ENCODE measurements at places on chromosomes 3 and 15.

DNA sequence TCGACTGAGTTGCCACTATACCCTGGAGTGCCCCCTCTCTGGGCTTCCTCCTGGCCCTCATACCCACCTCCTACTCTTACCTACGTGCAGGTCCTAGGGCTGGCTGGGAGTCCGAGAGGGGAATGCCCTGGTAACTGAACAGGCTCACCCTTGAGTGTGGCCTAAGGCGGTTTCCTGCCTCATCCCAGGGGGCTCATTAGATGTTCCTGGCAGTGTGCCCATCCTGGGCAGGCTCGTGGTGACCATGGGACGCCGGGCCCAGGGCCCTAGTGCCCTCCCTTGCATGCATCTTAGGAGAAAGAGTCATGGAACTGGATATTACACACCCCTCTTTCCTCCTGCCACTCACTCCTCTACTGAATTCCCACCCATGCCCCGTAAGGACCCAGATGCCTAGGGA, 2.8 kb downstream of the SEMA4B start:
- DNase-seq, result peak; percentile 37

- DNase-seq, result no peak
Observed at GRCh38 chr3:51709004-51709420, 2.1 kb downstream of the GRM2 start.

- DNase-seq, result no peak
Observed at GRCh38 chr3:38115645-38116427, 21.1 kb downstream of the ACAA1 start.

- DNase-seq, result no peak
Observed at GRCh38 chr3:133469140-133469731, 69.4 kb downstream of the BFSP2 start.

DNA sequence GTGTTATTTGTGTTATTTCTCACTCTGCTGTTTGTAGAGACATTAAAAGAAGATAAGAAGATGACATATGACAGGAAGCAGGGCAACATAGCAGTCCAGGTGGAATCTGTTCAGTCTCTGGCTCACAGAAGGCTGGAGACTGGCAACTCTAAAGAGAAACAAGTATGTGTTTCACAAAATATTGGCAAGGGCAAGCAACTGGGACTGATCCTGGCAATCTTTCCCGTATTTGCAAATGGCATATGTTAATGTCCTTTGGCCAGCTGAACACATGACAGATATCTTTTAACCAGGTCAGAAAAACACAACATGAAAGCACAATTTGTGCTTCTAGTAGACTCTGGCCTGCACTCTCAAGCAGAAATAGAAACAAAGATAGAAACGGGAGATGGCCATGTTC, 1354.1 kb upstream of the EPHA6 start:
- no peak for DNase-seq

GRCh38 chr3:136114421-136114820, 81.7 kb downstream of the MSL2 start:
- no peak for DNase-seq

DNA sequence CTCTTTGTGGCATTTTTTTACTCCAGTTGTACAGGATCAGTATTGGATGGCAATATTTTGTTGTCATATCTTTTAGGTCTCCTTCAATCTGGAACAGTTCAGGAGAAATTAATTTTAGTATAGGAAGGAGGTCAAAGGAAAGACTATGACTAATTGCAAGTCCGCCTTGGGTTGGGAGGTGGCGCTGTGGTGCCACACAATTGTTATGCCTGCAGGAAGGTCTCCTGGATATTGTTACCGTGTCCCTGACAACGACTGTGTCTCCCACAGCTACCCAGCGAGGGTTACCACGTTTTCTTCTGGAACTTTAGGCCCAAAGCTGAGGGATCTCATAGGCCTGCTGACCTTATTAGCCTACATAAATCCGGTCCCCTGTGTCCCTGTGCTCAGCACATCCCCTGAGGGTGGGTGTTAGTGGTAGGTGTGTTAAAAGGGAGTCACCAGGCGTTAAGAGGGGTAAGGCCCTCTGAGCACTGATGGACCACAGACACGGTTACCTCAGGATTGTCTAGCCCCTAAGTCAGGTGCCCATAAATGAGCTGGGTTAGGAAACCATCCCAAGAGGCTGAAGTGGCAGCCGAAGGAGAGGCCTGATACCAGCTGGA, 31.5 kb downstream of the KCNAB1 start:
- DNase-seq, result no peak

GRCh38 chr15:84079885-84080777, 155.4 kb upstream of the GOLGA6L4 start:
- DNase-seq, result no peak

GRCh38 chr15:97124790-97125189, 794.3 kb downstream of the NR2F2 start:
- no peak for DNase-seq

GRCh38 chr15:44015545-44016305, 179.3 kb downstream of the FRMD5 start:
- DNase-seq, result no peak

DNA sequence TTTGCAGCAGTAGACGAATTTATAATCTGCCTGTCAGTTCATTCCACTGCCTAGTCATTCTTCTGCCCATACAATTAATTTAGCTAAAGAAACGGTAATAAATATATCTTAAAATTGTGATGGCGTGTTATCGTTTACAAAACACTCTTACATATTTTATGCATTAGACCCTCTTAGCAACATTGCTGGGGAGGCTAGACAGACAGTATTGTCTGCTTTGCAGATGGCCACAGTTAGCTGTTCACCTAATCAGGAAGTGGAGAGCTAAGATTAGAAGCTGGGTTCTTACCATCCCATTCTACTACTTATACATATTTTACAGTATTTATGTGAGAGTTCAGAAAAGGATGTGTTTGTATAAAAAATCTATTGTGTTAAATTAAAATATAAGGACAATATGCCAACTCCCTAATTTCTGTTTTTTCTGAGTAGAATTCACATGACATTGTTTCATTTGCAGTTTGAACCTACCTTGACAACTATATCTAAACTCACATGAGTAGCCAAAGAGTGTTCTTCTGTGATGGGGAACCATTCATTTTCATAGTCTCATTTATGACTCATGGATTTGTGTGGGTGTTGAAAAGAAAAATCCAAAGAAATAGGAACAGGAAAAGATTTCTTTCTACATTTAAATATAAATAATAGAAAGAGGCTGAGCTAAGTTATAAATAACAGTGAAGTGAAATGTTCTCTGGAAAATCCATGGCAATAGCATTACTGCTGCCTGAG, 41.7 kb upstream of the C3orf80 start:
- DNase-seq, result no peak

DNA sequence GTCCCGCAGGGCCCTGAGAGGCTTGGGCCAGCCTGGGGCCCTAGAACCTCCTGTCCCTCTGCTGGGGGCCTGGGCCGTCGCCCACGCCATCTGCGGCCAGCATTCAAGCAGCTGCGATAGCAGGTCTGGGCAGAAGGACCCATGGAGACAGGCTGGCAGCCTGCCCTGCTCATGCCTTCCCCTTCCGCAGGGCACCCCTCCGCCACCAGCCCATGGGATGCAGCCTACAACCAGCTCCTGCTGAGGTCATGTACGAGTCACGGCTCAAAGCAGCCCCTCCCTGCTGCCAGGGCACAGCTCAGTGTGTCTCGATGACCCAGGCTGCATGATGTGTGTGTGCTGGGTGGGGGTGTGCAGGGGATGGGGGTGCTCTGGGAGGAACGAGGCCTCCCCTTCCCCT, 27.8 kb downstream of the DUSP7 start:
- peak; percentile 77 for DNase-seq

- no peak for DNase-seq
Observed at GRCh38 chr15:88505721-88506120, 38.2 kb downstream of the MRPS11 start.

GRCh38 chr3:16247282-16248061, 17.3 kb downstream of the DPH3 start:
- DNase-seq, result peak; percentile 74

DNA sequence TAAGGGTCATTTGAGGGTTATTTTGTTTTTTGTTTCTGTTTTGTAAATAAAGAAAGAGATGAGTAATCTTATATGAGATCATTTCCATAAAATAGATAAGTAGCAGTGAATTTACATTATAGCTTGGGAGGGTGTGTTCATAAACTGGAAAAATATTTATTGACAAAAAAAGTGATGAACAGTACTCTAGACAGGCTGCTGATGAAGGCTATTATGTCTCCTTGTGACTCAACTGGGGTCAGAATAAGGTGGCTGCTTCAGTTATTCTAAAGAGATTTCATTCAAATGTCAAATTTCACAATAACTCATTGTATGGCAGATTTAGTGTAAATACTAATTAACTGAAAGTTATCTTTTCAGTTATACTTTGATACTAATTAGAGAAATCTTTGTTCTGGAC, 251.1 kb upstream of the CMC1 start:
- DNase-seq, result no peak

GRCh38 chr3:172084871-172085556, 45.6 kb downstream of the FNDC3B start:
- DNase-seq, result no peak

Data from hypothalamus (tissue), 51 donors.